ENCODE measurements at places on chromosomes 11 and 22.

GRCh38 chr11:114168691-114169090 is 109.2 kb downstream of the ZBTB16 start:
- no peak for DNase-seq

- DNase-seq: no peak
Observed at GRCh38 chr11:128757886-128758612, 64.2 kb downstream of the FLI1 start.

GRCh38 chr22:37806409-37807333 is 1.1 kb upstream of the GCAT start:
- DNase-seq: peak; percentile 42

DNA sequence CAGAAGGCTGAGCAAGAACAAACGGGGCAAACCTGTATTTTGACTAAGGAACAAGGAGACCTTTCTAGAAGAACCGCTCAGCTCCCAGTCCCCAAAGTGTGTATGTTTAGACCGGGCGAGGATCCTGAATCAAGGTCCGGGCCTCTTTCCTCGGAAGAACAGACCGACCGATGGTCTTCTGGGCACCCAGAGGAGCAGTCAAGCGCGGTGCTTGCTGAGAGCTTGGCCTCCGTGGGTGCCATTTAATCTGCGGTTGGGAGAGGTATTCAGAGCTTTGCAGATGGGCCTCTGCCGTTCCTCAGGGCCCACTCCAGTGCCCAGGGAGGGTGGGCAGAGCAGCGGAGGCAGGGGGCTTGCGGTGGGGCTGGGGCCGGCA is 26.5 kb upstream of the ATXN10 start:
- DNase-seq: no peak

DNA sequence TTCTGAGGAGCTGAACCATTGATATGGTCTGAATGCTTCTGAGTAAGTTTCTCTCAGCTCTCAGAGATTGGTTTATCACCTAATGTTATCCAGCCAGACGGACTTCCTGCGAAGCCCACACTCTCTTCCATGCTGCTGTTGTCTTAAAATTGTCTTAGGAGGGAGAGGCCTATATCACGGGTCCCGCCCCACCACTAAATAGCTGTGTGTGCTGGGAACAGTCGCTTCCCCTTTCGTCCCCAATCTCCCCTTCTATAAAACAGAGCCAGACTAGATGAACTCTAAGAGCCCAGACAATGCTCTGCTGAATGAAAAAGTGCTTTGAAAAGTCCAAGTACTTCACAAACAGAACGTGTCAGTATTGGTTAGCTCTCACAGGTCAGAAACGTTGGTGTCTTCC is 81.4 kb upstream of the AKIP1 start:
- no peak for DNase-seq

- DNase-seq: peak; percentile 86
Observed at GRCh38 chr11:65588199-65589054, 7.2 kb downstream of the KCNK7 start.

DNA sequence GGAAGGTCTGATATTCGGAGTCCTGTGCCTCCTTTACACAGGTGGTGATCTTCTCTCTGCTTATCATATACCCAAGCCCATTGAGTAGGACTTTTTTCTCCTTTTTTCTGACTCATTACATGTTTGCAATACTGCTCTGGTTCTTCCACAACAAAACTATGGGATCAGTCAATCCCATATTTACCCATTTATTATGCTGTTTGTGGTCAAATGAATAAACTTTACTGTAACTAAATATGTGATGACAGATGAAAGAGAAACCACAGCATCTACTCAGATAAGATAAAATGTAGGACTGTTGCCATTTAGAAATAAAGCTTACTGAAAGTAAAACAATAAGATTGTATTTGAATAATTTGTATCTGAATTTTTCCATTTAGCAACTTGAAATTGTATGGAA is 958.7 kb upstream of the FAT3 start:
- DNase-seq: no peak

- DNase-seq: no peak
Observed at GRCh38 chr11:37671321-37671720, 1073.3 kb upstream of the RAG2 start.

DNA sequence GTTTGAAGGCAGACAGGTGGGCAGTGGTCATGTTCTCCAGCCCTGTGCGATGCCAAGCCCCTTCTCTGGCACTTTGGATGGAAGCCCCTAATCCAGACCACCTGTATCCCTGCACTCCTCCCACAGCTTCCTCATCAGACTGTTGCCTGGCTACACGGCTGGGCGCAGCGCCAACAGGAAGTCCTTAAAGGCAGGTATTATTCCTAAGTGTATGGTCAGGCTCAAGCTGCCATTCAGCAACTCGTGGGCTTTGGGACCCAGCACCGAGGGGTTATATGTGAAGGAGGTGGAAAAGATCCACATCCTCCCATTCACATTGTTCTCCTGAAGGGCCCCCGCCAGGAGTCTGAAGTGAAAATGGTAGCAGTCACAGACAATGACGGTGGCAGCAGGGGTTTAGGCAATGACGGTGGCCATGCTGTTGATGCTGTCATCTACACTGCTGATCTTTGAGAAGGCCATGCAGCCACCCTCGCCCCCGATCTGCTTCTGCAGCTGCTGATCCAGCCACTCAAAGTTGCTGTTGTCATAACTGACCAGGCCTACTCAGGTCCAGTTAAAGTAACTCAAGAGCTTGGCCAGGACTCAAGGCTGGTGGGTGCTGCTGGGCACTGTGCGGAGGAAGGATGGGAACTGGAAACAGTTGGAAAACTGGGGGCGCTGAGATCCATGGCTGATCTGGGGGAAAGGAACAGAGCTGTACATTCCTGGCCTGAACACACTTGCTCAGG is 27.7 kb downstream of the OR6Q1 start:
- no peak for DNase-seq

DNA sequence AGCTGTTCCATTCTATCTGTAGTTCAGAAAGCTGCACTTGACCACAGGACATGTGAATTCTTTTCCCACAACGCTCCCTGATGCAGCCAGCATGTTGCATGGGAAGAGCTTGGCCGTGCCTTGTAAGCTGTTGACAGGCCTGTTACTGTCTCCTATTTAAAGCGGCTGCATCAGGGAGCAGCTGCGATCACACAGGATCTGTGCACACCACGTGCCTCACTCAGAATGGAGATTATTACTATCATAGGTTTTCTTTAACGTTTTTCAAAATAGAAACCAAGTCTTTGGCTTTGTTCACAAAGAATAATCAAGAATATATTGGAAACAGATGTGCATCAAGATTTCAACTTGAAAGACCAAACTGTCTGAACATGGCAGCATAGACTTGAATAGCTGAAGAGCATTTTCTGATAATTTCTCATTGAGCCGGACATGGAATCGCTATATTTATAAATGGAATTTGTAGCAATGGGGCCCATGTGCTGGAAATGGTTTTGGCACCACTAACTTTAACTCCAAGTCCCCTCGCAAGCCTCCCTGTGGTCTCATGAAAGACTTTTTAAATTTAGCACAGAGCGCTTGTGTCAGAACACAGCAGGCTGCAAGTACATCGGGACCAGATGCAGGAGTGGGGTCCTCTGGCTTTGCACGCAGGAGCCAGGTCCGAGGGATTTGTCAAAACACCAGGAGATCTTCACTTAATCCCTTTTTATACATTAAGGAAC is 40.8 kb upstream of the MYO18B start:
- no peak for DNase-seq

GRCh38 chr11:110392056-110392455 is 37.7 kb upstream of the FDX1 start:
- no peak for DNase-seq

GRCh38 chr11:91786097-91786496 is 438.5 kb upstream of the FAT3 start:
- DNase-seq: no peak

- no peak for DNase-seq
Observed at GRCh38 chr22:31901388-31902137, 42.8 kb upstream of the YWHAH start.

GRCh38 chr11:134443246-134443645 is 31.2 kb upstream of the B3GAT1 start:
- DNase-seq: no peak

GRCh38 chr11:122893131-122893530 is 10.6 kb downstream of the JHY start:
- no peak for DNase-seq

DNA sequence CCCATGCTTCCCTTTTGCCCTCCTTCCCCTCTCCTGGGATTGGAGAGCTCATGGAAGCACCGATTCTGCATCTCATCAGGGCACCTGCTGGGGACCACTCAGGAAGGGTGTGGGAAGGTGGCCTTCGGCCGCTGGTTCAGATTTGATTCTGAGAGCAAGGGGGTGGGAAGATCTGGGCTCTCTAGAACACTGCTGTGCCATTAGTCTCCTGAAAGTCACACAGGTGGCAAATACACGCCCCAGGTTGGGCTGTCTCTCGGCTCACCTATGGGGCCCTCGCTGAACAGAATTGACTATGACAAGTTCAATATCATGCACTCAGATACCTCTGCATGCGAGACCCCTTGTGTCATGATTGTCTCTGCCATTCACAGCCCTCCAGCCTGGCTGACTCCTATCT is 12.8 kb upstream of the APOBEC3A start:
- no peak for DNase-seq

DNA sequence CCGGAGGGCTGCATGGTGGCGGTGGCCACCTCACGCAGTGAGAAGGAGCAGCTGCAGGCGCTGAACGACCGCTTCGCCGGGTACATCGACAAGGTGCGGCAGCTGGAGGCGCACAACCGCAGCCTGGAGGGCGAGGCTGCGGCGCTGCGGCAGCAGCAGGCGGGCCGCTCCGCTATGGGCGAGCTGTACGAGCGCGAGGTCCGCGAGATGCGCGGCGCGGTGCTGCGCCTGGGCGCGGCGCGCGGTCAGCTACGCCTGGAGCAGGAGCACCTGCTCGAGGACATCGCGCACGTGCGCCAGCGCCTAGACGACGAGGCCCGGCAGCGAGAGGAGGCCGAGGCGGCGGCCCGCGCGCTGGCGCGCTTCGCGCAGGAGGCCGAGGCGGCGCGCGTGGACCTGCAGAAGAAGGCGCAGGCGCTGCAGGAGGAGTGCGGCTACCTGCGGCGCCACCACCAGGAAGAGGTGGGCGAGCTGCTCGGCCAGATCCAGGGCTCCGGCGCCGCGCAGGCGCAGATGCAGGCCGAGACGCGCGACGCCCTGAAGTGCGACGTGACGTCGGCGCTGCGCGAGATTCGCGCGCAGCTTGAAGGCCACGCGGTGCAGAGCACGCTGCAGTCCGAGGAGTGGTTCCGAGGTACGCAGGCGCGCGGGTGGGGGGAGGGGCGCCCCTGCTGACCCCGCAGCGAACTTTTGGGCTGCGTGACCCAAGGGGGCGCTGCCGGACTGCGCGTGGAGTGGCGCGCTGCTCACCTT is 670 bp downstream of the NEFH start:
- DNase-seq: no peak

GRCh38 chr11:4203603-4204360 is 109.2 kb downstream of the RRM1 start:
- DNase-seq: peak; percentile 30

GRCh38 chr11:113724778-113725177 is 18.7 kb upstream of the TMPRSS5 start:
- no peak for DNase-seq

- DNase-seq: no peak
Observed at GRCh38 chr11:92890846-92891245, 78.6 kb upstream of the MTNR1B start.

DNA sequence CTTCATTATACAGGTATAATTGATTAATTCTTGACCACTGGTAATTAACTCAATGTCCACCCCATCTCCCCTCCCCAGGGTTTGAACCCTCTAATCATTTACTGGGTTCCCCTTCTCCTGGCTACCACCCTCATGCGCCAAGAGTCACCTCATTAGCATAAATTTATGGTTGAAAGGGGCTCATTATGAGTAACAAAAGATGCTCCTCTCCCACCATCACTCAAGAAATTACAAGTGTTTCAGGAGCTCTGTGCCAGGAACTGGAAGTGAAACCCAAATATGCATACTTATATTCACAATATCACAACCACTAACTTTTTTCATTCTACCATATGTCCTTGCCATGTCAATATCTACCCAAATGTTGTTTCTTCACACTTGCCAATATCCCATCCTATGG is 7.8 kb upstream of the STIP1 start:
- DNase-seq: no peak

DNA sequence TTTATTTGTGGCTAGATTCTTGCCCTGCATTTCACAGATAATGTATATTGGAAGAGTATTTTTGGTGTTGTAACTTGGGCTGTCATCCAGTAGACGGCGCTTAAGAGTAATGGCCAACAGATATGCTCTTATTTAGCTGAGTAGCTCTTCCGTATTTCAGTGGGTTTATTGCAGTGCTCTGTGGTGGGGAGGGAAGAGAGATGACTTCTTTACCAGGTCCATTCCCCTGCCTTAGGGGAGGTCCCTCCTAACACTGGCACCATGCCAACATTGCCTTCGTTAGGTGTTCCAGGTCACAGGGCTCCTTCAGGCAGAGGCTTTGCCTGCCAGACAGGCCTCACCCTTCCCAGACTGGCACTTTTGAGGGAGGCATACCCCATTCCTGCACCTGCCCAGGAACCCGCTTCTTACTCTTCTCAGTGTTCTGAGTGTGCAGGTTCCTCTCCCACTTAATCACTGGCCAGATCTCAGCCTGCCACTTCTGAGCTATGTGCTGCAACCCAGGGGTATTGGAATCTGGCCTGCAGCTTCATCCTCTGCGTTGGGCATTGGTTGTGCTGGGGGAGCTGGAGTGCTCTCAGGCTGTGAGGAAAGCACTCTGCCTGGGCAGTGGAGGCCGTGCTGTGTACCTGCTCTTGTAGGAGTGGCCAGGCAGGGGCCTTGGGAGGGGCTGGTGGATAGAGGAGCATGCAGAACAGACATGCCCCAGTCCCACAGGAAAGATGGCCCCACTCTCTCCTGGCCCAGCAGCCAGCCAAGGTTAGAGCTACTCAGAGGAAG is 29.4 kb upstream of the SLN start:
- DNase-seq: peak; percentile 11

GRCh38 chr11:65565624-65566453 is 4.4 kb upstream of the ZNRD2 start:
- no peak for DNase-seq

DNA sequence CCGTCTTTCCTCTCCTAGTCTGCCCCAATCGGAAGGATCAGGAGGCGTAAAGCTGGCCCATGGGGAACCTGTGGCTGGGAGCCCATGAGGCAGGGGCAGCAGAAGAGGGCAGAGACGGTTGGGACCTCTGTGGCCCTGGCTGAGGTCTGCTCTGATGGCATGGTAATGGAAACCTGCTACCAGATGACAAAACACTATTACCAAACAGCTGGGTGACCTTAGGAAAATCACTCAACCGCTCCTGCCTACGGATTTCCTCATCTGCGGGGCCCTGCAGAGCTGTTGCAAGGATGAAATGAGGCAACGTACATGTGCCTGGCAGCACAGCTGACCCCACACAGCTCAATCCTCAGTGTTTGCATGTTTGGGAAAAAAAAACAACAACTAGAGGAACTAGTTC is 4.6 kb downstream of the AP5B1 start:
- no peak for DNase-seq
